ENCODE measurements at places on chromosomes 5 and 9. TPM values are rescaled to one million over a fixed set of nuclear protein-coding genes. Genes with fewer than 3 reads are reported as not detected.

DNA sequence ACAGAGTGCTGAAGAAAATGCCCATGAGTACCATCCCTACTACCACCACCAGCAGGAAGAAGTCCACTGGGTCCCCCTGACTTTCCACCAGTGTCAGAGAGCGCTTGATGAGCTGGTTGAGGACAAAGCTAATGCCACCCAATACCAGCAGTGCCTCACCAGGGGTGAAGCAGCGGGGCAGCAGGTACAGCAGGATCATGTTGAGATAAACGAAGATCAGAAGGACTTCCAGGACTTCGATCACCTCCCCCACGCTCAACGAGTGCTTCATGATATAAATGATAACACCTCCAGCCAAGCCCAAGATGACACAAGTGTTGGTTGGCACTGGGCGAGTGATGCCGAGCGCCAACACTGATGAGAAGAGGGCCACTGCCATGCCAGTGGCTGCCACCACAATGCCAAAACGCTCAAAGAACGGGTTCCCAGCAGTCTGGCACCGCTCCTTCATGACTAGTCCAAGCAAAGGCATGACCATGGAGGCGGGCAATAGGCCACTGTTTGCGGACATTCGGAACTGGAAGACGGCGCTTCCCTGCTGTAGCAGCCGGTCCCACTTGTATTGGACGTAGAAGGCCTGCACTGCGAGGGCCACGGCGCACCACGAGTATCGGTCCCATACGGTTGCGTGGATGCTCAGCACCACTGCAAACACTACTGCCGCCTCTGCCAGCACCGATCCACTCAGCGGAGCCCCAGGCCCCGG, 679 bp downstream of the DOLK start:
- no peak for DNase-seq

- DNase-seq: no peak
Measured at GRCh38 chr5:69329905-69330489, 2.6 kb downstream of the CCDC125 start.

DNA sequence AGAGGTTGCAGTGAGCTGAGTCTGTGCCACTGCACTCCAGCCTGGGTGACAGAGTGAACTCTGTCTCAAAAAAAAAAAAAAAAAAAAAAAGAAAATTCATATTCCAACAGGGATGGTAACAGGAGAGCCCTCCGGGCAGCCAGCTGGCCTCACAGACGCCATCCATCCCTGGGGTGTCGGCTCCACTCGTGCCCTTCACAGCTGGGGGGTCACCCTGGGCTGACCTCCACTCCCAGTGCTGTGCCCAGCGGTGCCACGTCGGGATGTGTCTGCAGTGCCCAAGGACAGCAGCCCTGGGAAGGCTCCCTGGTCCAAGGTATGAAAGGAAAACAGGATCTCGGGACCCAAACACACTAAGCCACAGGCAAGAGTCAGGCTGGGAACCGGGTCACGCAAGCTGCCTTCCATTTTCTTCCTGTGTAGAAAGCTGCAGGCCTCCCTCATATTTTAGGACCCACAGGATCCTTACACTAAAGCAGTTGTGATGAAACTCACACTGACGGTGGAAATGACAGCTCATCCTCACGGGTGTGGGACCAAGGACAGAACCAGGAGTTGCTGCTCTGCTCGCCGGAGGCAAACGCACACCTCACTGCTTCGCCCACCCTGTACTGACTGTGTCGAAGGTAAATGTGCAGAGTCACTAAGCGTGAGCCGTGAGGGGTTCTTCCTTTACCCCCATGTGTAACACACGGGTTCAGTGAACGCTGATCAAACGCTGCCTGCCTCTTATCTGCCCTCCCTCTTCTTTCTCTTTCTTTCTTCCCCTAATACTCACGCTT, 5.3 kb downstream of the SLC12A7 start:
- no peak for DNase-seq

DNA sequence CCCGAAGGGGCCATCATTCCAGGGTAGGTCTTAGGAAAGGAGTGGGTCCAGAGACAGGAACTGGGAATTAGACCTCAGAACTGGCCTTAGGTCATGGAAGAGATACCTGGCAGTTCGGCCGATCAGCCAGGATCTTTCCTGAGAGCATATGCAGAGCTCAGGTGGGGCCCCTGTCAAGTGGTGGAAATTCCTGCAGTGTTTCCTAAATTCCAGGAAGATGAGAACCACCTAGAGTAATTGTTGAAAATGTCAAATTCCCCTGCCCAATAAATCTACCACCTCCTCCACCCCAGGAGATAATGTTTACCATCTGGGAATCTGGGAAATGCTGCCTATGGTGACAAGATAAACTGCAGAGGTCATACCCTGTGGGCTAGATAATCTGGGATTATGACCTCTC, 14.6 kb downstream of the TMEM171 start:
- no peak for DNase-seq

DNA sequence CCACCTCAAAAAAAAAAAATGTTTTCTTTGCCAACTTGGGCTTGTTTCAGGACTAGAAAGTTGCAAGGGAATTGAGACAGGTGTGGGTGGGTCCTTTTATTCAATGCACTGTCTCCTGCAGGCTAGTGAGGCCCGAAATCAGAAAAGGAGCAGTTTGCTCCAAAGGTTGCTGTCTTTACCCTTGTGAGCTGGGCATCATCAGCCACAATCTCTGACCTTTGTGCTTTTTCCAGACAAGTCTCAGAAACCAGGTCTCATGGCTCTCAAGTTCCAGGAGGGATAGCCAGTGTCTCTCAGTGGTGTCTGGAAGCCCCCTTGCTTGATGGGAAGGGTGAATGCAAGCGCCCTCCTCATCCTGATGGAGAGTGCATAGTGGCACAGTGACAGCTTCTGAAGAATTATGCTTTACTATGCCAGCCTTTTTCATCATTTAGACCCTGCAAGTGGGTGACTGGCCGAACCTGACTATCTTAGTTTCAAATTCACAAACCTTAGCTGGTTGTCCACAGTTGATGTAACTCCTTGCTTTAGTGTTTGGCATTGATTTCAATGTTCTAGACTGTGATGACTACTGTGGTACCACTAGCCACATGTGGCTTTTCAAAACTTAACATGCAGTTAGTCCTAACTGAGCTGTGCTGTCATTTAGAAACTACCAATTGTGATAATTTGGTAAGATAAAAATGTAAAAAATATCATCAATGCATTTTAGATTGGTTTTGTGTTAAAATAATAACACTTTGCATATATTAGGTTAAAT, 468.6 kb downstream of the GADD45G start:
- no peak for DNase-seq

DNA sequence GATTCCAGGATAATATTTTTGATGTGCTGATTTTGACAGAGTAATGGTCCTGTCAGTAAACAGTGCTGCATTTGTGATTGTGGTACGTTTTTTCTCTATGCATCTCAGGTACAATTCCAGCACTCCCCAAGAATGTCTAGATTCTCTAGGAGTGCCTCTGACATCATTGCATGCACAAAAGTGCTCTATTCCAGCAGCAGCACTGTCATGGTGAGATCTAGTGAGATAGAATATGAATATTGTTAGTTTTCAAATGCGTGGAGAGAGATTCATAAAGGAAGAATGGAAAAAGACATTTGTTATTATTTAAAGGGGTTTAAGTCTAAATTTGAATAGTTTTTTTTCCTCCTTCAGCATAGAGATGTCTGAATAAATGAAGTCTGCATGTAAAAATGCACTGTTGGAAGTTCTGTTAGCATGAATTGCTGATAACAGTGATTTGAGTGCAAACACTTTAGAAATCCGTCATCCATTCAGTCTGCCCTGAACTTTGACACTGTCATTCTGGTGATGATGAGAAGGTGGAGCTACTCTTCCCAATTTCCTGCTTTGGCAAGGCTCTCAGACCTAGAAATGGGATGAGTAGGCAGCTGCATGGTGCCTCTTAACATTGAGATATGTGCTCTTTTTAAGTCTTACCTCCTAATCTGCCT, 84.6 kb downstream of the GAPVD1 start:
- DNase-seq: no peak

GRCh38 chr9:113556877-113557593, 93.5 kb downstream of the RGS3 start:
- DNase-seq: no peak

DNA sequence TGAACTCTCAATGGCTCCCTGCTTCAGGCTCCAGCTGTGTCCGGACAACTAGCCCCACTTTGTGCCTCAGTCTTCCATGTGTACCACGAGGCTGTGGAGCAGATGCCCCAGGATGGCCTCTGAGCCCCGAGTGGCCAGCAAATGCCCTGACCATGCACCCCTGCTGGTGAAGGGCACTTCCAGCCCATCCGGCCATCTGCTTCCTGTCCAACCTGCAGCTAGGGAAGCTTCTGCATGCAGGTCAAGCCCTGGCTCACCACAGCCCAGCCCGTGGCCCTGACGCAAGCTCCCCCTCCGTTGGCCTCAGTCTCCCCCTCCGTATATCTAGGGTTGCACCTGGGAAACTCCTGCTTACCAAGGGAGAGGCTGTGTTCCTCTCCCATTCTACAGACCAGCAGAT, 4.8 kb downstream of the NINJ1 start:
- DNase-seq: no peak

- peak; percentile 62 for DNase-seq
Measured at GRCh38 chr5:45454114-45454513, 242.1 kb downstream of the HCN1 start.

DNA sequence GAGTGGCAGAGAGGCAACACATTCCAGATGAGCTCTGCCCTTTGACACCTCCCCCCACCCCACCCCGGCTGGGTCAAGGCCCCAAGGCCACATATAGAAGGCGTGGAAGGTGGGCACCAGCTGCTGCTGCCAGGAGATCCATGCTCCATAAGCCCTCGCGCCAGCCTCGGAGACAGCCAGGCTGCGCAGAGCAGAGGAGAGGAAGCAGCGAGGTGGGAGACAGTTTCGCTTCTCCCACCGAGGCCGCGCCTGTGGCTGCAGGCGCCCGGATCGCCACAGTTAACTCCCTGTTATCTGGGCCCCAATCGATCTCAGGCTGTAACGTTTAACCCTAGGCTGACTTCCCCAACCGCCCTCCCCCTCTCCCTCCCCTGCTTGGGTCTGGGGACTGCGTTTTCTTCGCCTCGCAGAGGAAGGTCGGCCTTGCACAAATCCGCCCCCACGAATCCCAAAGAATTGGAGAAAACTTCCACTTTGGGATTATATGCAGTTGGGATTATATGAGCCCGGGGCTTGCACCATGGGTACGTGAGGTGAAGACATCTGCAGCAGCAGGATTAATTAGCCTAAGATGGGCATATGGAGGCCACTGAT, 1.1 kb upstream of the CXXC5 start:
- DNase-seq: no peak

DNA sequence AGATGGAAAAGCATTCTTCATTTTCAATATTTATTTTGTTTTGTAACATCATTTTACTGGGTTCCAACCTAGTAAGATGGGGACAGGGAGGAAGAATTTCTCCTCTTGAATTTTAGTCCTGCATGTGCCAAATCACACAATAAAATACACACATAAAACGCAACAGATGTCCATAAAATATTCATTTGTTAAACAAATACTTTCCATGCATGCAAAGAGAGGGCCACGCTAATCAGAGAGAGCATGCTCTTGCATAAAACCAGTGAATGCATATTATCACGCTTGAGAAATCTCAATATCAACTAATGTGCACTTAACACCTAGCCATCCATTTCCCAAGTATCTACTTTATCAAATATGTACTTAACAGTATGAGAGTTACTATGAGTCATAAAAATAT, 212.6 kb upstream of the TARS1 start:
- no peak for DNase-seq

DNA sequence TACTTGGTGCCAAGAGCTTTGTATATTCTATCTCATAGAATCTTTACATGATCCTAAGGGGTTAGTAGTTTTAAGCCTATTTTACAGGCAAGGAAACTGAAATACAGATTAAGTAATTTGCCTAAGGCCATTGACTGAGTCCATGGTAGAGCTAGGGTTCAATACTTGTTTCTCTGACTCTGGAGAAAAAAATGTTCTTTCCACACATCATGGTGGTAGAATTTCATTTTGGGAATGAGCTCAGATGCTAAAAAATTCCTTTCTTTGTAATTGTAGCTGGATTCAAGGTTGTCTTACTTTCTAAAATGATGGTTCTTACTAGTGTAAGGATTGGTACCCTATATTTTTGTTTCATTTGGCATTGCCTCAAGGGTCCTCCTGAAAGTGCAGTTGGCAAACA, 86.0 kb downstream of the ANKRD55 start:
- no peak for DNase-seq

GRCh38 chr9:1057910-1058309, 7.8 kb downstream of the DMRT2 start:
- no peak for DNase-seq

DNA sequence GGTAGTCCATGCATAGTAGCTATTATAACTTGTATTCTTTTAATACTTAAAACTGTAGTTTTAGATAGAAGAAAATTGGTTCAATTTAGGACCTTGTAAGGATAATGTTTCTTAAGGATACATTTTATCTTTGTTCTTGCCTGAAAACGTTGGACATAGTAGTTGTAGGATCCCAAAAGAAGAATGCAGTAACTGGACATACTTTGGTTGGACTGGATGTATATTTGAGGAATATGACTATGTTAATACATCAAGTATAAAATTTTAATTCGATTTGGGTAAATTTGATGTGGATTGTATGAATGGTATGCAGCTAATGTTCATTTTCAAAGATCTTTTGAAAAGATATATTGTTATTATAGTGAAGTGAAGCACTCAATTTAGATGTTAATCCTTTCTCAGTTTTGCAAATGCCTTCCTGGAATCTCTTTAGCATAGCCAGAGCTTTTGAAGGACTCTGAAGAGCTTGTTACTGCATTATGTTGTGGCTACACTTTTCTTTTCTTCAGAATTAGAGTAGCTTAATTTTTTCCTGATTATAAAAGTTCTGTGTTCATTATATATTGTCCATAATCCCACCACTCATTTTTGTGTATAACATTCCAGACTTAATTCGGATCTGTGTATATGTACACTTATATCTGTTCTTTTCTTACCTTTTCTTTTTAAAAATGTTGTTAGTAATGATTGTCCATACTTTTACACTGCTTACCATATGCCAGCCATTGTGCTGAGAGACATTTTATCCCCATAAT, 41.2 kb downstream of the LRRTM2 start:
- no peak for DNase-seq

The FRMPD1 gene
- 2.9 TPM for total RNA-seq

The CCNI2 gene
- 0.72 TPM for total RNA-seq
